ENCODE measurements at places on chromosomes 13 and 19.

- peak; percentile 41 for DNase-seq
Observed at GRCh38 chr13:73715114-73715910, 418.9 kb downstream of the KLF12 start.

DNA sequence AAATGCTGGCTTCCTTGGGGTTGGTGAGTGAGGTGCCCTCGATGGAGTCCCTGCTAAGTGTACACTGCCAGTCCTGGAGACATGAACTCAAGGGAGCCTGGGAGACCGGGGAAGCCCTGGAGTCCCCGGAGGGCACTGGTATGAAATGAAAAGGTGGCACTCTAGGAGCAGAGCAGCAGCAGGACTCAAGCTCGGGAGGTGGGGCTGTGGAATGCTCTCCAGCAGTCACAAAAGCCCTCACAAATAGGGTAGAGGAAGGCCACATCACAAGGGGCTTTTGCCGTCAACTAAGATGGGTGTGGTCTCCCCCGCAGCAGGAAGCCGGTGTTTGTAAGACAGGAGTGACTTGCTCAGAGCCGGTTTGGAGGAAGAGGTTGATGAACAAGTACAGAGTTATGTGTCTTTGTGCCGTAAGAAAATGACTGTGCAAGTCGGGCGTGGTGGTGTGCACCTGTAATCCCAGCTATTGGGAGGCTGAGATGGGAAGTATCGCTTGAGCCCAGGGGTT lies 19.3 kb downstream of the CCNE1 start:
- DNase-seq = peak; percentile 53

GRCh38 chr13:62336507-62336906 lies 920.9 kb upstream of the PCDH20 start:
- no peak for DNase-seq

DNA sequence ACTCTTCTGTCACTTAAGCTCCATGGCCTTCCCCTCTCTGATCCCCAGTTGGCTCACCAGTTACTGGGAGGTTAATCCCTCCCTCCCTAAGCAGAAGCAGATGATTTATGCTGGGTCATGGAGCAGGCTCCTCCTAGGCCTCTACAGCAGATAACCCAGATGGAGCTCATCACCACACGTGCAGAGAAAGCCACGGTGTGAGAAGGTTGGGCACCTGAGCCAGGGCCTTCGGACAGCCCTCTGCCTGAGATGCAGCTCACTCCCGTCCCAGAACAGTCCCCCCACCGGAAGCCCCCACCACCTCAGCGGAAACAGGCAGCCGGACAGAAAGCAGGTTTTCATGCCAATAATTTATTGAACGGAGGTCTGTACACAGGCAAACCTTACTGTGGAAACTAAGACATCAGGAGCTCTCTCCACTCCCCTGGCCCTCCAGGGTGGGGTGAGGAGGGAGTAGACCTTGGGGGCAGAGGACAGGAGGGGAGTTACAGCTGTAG lies 9.8 kb downstream of the ZNF526 start:
- no peak for DNase-seq

GRCh38 chr19:4234862-4235201 lies 5.5 kb downstream of the EBI3 start:
- no peak for DNase-seq

- DNase-seq = no peak
Observed at GRCh38 chr19:4229179-4229931, at the start of gene EBI3. TSS of gene EBI3 (plus strand) at chr19:4229523. CDS start at chr19:4229551, 28 bp downstream.

DNA sequence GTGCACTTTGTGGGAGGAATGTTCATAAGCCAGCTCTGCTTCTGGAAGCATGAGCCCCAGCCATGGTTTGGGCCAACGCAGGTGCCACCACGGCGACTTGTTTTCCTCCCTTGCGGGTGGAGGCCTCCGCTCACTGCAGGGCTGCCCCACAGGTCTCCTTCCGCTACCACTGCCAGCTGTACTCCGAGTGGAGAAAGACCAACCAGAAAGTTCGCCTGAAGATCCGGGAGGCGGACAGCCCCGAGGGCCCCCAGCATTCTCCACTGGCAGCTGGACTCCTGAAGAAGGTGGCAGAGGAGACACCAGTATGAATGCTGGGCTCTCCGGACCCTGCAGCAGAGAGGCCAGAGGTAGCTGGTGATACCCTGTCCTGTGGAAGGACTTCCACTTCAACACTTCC lies 6.5 kb upstream of the HNRNPM start:
- DNase-seq = no peak

GRCh38 chr13:86572115-86572514 lies 772.9 kb upstream of the SLITRK6 start:
- no peak for DNase-seq

- DNase-seq = no peak
Observed at GRCh38 chr19:38453596-38453995, 20.1 kb downstream of the RYR1 start.

DNA sequence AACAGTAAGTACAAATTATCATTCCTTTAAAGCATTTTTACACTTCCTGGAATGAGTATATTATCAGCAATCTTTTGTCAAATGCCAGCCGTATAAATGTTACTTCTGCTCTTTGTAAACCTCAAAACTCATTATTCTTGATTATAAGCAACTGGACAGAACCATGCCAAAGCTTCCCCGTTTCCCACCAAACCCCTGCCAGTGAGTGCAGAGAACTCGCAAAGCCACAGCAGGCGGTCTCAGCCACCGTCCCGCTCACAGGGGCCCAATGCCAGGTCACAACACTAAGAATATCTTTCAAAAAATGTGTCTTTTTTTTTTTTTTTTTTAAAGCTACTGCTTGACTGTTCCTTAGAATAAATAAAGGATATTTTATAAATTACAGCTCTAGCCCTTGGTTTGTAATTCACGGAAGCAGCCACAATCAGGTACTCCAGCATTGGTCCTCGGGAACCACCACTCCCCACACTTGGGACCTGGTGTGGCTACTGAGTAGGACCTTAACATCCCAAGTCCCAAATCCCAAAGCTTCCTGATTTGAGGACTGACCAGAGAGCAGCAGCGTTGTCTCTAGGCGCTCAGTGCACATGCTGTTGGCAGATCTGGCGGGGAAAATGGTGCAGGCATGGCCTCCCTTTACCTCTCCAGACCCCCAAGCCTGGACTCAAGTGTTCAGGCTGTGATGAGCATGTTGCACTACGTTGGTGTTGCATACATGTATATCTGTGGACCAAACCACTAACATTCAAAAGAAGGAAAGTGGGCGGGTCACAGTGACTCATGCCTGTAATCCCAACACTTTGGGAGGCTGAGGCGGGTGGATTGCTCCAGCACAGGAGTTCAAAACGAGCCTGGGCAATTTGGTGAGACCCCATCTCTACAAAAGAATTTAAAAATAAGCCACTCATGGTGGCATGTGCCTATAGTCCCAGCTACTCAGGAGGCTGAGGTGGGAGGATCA lies 19.0 kb downstream of the KCTD15 start:
- no peak for DNase-seq

DNA sequence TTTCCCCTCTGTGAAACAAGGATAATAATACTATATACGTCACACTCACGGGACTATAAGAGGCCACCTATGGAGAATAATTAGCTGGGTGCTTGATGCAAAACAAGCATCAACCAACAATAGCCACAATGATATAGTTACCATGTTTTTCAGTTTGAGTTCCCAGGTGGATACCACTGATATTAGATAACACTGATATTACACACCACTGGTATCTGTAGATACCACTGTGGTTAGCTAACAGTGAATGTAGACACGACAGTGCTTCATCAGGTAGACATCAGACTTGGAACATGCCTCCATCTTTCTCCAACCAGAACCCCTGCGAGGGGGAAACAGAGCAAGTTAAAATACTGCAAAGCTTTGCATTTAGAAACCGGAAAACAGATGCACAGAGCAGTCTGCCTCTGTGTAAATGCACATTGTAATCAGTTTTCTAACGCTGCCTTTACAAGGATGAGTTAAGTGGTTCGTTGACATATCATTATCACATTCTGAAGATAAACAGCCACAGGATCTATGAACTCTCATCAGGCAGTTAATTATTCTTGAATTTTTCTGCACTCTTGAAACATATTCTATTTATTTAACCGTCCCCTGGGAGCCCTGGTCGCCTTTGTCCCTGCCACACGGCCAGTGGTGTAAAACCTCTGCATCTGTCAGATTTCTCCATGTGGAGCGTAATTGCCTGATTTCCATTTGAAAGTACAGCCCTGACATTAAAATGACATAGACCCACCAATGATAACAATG lies 80.7 kb downstream of the RNASEH2B start:
- DNase-seq = no peak

DNA sequence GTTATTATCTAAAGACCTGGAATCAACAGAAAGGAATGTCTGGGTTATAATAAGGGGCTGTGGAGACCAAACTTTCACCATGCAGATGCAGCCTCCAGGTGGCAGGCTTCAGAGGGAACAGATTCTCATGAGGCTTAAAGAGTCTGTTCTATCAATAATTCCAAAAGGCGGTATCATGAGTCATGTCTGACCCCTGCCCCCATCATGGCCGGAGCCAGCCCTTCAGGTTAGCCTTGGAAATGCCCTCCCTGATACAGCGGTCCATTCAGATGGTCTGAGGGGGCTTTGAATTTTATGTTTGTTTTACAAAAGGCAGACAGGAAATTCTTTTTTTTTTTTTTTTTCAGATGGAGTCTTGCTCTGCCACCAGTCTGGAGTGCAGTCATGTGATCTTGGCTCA lies 21.7 kb upstream of the LAMP1 start:
- peak; percentile 36 for DNase-seq

- DNase-seq = no peak
Observed at GRCh38 chr19:3054972-3055740, 7.1 kb downstream of the TLE5 start.

- no peak for DNase-seq
Observed at GRCh38 chr13:37037241-37037640, 22.2 kb downstream of the SUPT20H start.

GRCh38 chr13:72805676-72806346 lies 23.9 kb downstream of the PIBF1 start:
- no peak for DNase-seq

GRCh38 chr13:58081301-58081820 lies 449.8 kb downstream of the PCDH17 start:
- DNase-seq = no peak

DNA sequence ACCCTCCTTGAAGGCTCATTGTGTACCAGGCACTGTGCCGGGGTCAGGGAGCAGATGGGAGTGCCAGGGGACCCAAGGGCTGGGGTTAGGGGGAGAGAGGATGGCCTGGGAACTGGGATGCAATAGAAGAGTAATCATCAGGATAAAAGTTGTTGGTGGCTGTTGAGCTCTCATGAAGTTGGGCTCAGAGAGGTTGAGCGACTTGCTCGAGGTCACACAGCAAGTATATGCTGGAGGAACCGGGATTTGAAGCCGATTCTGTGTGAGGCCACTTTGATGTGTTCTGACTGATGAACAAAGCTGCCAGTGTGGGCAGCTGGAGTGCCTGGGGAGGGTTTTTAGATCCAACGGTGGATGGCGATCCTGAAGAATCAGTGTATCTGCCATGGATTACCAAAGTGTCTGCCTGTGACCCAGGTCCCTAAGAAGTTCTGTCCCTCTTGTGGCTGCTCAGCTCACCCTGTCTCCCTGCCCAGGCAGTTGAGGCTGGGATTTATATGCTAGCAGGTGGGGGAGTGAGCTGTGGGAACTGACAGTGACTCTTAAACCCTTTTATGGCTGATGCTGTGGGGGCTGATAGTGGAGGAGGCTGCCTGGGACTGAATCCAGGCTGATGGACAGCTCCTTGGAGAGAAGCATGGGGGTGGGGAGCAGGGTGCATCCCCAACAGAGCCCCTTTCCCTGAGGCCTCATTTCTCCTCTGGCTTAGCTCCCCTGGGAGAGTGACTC lies 8.3 kb downstream of the ARHGEF18 start:
- DNase-seq = no peak

GRCh38 chr13:113059891-113060290 lies 45.7 kb upstream of the F7 start:
- no peak for DNase-seq

GRCh38 chr13:28014301-28014700 lies 25.8 kb upstream of the URAD start:
- no peak for DNase-seq

- no peak for DNase-seq
Observed at GRCh38 chr13:100357764-100358163, 230.8 kb downstream of the GGACT start.

- DNase-seq = no peak
Observed at GRCh38 chr13:96539791-96540190, 449.9 kb downstream of the HS6ST3 start.
